ENCODE measurements at places on chromosomes 13 and 19.
A peak's percentile ranks its signal among the peaks of the same experiment; 100 is the strongest.

DNA sequence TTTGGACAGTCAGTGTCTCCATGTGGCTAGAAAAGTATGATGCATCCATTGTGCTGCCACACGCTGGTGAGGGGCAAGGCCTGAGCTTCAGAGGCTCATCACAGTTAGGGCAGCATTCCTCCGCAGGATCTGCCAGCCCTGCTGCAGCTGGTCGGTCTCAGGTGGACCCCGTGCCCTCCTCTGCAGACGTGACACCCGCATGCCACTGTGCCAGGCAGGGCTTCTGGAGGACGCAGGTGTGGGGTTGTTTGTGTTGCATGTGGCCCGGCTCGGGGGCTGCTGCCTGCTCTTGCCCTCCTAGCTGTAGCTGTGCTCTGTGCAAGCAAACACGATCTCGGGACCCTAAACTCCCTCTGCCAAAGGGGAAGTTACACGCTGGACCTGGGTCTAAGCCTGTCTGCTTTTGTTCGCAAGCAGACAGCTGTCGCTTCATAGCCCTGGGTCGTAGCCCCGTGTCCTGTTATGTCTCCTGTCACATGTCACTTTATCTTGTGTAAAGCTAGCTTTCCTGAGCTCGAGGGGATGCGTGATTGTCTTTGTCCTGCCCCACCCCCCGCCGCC, 45.3 kb downstream of the SLC7A9 start:
- no peak for DNase-seq

GRCh38 chr13:113043931-113044330, 61.7 kb upstream of the F7 start:
- no peak for DNase-seq

GRCh38 chr13:102648046-102648445, 46.8 kb downstream of the METTL21C start:
- DNase-seq, result no peak

- DNase-seq, result peak; percentile 52
These were observed at the start of gene ZNF814 for GRCh38 chr19:57888560-57889231. Gene ZNF814 (minus strand): TSS chr19:57889037. CDS start chr19:57888802, 235 bp downstream.

DNA sequence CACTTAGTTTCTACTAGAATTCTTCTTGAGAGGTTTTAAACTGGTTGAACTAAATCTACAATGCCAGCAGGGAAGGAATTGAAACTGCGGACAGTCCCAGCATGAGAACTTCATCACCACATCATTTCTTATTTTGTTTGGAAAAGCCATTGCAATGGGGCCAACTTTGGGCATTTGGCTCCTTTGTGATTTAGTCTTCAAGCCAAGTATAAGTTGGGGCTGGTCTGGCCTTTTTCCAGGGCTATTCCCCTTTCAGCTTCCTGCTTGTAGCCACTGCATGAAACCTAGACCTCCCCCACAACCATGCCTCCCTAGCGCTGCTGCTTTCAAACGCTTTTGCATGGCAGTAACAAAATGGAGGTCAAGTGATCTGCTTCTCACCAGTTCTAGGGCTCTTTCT, 142.3 kb downstream of the RGCC start:
- DNase-seq, result no peak

DNA sequence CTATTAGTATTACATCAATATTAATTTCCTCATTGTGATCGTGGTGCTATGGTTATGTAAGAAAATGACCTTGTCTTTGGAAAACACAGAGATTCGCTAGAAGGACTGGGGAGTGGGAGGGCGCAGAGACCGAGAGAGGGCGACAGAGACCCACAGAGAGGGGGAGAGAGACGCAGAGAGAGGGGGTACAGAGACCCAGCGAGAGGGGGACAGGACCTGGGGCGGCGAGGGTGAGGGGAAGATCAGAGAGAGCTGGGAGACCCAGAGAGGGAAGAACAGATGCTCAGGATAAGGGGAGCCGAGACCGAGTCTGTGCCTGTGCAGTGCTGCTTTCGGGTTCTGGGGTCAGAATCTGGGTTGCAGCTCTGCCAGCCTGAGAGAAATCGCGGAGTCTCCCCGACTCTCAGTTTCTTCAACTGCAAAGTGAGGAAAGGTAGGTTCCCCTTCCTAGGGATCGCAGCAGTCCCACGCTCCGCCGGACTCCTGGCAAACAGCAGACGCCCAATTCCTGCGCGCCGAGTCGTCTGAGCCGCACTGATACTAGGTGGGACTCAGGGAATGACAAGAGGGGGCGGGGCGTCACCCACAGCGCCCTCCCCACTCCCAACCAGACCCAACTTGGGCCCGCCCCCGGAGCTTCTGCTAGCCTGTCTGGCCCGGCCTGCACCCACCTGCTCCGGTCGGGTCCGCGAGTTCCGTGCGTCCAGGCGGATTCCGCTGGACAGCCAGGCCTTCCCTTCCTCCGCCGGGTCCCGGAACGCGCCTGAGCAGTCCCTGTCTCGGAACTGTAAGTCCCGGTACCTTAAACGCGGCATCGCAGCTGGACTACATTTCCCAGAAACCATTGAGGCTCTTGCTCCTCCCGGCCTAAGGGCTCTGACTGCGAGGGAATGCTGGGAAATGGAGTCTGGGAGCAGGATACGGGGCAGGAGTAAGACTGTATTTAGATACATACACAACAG, 15.3 kb downstream of the IZUMO2 start:
- DNase-seq, result no peak

DNA sequence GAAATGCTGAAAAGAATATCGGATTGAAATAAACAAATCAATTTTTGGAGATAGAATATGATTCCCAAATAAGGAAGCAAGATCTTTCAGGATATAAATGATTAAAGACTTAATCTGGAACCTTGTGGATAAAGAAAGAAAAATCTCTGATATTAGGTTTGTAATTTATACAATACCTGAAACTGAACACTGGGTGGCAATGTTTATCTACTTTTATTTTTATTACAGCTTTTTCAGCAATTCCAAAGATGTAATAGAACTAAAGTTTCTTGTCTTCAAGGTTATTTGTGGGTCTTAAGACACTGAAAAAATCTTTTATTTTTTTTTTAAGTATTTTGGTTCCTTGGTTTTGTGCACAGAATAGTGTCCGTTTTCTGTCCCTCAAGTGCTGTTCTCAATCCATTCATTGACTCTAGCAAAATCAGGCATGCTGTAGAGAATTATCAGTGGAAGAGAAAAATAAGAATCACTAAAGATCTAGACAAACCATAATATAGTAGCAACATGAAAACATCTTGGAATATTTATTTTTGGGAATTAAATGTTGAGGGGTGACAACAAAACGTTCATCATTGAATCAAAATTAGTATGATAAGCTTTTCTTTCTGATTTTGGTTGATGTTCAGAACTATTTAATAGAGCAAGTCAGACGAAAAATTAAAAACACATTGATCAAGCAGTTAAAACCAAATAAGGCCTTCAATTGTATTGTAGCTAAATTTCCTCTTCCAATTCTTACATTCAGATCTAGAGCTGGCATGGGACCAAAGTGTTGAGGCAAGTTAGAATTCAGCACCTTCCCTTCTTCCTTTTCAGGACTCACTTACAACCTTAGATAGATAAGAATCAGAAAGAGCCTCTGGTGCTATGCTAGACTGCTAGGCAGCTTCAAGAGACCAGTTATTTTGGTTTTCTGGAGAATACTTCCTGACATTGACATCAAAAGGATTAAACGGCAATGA, 704.4 kb upstream of the PCDH20 start:
- no peak for DNase-seq

DNA sequence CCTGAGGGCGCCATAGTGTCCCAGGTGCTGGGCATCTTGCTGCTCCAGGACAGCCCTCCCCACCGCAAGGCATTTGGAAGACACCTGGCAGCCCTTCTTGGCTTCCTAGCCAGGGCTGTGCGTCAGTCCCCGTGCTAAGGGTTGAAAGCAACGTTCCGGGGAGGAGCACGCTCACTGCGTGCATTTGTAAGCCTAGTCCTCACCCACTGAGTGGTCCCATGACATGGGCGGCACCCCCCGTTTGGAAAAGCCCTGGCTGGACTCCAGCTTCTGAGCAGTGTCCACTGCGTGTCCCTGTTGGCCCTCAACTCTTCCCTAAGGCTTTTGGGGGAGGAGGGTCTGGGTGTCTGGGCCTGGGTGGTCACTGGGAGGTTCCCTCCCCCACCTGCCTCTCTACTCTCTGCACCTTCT, 76.3 kb upstream of the GPR183 start:
- no peak for DNase-seq

- no peak for DNase-seq
These were observed at the start of gene ZNF835 for GRCh38 chr19:56671613-56671994. Gene ZNF835 (minus strand): TSS chr19:56671757. CDS start chr19:56665198, 6,559 bp downstream.

DNA sequence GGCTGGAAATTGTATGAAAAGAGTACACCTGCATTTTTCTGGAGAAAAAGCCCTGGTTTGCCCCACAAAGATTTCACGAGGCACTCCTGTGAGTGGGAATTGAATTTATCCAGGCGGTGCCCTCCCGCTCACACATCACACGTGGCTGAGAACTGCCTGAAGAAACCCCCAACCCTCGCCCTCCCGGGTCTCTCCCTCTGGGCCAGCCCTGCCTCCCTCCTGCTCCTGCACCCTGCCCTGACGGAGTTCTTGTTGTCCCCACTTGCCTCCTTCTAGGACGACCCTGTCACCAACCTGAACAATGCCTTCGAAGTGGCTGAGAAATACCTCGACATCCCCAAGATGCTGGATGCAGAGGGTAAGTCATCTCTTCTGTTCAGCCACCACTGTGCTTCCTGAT, 35.2 kb downstream of the CAPN12 start:
- DNase-seq, result no peak

DNA sequence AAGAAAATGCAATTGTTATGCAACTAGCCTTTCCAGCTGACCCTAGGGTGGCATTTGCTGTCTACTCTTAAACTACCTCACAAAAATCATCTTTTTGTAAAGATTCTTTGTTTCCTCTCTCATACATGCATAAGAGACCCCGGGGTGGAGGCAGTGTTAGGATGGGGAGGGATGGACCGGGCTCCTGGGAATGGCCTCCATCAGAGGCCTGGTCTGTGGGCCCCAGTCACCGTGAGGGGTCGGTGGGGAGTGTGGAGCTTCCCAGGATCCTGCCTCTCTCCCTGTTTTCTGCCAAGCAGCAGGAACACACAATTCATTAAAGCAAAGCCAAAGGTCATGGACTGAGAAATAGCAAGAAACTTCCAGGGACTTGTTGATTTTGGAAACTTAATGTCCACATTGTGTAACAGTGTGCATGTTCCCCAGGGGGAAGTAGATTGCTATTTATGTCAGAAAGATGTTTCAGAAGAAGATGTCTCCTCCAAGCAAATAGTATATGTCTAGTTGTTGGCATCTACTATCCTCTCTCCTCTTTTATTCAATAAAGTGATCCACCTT, 241.4 kb downstream of the ENOX1 start:
- DNase-seq, result peak; percentile 68

- no peak for DNase-seq
These were observed 13.9 kb downstream of the FOXO1 start for GRCh38 chr13:40652588-40652940.

- DNase-seq, result no peak
These were observed 191.0 kb downstream of the SHISA2 start for GRCh38 chr13:25860862-25861261.

DNA sequence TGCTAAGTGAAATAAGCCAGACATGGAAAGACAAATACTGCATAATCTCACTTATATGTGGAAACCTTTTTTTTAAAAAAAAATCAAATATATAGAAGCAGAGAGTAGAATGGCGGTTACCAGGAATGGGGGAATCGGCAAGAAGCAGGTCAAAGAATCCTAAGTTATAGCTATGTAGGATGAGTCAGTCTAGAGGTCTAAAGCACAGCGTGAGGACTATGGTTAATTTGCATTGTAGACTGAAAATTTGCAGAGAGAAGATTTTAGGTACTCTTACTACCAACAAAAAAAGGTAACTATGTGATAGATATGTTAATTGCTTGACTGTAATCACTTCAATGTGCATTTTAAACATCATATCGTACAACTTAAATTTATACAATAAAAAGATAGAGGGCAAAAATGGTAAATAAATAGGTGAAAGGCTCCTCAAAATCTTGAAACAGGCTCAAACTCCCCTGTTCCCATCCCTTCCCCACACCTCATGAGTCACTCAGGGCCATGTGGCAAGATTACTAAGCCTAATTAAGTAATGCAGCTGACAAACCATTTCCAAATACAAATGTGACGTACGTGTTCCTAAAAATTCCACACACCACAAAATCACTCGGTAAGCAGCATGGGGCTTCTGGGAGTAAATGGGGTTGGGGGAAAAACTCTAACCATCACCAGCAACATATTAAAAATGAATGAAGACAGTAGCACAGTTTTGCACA, 159.0 kb downstream of the USP12 start:
- DNase-seq, result no peak

- DNase-seq, result no peak
These were observed 1148.6 kb upstream of the PRR20A start for GRCh38 chr13:55992145-55992544.

GRCh38 chr19:51784922-51785690, 9.9 kb upstream of the FPR3 start:
- DNase-seq, result no peak

- no peak for DNase-seq
These were observed 37.7 kb downstream of the DLEU7 start for GRCh38 chr13:50805805-50806204.

- peak; percentile 47 for DNase-seq
These were observed at the start of gene ZNF154 for GRCh38 chr19:57708641-57709361. Gene ZNF154 (minus strand): TSS chr19:57709204. CDS start chr19:57708971, 233 bp downstream.

GRCh38 chr19:10521461-10522171, 4.4 kb upstream of the S1PR5 start:
- DNase-seq, result no peak

- DNase-seq, result peak; percentile 48
These were observed 15.9 kb downstream of the TICAM1 start for GRCh38 chr19:4815426-4816201.

DNA sequence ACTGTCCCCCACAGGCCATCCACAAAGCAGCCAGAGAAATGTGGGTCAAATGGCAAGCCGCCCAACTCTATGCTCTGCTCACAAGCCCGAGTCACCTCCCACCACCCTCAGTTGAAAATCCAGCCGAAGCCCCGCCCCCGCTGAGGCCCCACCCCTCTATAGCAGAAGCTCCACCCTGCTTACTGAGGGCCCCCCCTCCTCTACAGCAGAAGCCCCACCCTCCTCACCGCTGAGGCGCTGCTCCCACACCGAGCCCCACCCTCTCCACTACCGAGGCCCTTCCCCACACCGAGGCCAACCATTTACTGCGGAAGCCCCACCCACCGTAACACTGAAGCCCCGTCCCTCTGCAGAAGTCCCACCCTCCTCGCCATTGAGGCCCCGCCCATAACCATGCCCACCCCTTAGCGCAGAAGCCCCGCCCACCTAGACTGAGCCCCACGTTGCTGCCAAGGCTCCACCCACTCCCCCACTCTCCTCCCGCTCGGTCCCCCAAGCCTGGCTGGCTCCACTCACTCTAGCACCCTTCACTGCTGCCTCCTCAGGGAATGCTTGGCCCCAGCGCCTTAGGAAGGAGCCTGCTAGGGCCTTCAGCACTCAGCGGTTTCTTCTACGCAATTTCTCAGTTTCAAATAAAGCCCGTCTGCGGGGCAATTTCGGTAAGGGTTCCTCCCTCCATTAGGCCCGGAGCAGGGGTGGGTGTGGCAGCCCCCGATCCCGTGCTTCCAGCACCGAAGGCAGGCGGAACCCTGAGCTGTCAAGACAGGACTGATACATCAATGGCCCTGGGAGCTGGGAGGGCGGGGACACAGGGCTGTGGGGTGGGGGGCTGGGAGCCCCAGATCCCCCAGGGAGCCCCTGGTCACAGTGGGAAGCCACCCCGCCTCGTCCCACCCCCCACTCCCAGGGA, 9.0 kb upstream of the MYDGF start:
- no peak for DNase-seq

GRCh38 chr13:60716313-60716712, 319.3 kb downstream of the TDRD3 start:
- no peak for DNase-seq
